Hippocampal formation (tissue), 2 donors: ENCODE measurements at places on chromosomes 5 and 9.

DNA sequence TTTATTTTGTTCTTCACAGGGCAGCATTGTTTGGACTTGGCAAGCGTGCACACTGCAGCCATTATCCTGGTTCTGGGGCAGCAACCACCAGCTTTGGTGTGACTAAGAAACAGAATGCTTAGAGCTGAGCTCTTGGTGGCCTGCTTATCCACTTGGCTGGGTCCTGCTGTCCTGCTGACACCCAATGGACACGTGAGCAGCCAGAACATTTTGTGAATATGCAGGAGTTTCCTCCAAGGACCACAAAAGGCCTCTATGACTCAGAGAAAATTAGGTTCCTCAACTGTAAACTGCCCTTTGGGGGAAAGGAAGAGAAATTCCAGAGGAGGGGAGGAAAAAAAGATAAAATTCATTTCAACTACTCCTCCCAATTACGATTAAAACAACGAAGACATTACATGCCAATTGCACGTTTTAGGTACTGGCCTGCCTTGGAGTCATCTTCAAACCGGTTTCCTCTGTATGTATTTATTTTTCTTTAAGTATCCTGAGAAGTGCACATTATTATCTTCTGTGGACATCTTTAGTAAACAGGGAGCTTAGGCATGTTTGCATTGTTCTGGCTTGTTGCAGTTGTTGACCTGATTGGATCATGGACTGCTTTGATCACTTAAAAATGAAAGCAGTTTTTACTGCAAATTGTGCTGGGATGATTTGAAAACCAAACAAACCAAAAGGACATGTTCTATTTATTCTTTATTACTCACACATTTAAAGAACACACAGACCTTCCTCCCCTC is 82.3 kb upstream of the TLE4 start:
- DNase-seq, result peak; percentile 67

DNA sequence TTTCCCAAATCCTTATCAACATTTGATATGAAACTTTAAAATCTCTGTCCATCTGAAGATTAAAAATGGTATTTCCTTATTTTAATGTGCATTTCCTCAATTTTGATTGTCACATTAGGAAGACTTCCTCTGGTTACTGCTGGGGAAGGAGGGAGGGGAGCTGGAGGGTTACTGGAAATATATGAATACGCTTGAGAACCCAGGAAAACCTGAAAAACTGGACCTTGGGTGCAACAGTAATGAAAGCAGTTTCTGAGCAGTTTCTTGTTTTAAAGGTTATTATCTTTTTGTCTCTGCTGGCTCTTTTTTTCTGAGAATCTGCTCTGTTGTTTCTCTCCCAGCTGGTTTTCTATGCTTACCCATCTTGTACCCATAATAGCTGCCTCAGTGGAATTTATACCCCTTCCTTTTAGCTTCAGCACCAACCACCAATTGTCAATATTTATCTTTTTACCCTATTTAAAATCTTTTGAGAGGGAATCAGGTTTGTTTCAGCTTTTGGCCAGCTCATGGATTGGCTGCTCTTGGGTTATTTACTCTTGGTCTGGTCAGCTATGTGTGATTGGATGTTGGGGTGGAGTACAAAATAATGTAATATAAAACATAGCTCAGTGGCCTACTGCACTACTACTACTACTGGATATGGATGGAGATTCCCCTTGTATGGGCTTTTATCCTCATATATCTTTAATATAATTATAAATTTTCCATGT is 67.4 kb downstream of the UNC13B start:
- DNase-seq, result no peak

DNA sequence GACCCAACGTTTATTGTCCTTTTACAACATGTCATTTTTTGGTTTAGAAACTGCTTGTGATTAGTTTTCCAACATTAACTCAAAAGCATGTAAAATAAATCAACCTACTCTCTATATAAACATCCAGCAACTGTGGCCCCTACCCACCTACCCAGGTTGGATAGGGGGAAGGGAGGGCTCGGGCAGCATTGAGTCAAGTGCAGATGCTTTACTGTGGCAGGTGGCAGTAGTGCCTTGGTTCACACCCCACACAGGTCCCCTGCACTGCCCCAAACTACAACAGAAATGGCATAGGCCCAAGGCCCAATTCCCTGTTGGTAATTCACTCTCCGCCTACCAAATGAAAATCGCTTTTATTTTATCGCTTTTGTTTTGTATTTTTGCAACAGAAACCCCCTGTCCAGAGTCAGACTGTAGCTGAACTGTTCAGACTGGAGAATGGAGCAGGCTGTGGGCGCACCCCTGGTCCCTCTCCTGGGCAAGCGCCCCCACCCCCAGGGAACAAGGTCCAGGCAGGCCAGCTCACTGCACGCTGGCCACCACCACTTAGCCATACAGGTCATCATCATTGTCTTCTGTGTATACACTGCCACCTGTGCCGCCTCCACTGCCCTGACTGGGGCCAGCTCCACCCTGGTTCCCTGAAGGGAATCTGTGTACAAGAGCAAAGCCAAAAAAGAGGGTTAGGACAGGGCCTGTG is 15.7 kb downstream of the VCP start:
- DNase-seq, result no peak

- DNase-seq, result no peak
Observed at GRCh38 chr9:124014211-124014955, 2.8 kb downstream of the LHX2 start.

DNA sequence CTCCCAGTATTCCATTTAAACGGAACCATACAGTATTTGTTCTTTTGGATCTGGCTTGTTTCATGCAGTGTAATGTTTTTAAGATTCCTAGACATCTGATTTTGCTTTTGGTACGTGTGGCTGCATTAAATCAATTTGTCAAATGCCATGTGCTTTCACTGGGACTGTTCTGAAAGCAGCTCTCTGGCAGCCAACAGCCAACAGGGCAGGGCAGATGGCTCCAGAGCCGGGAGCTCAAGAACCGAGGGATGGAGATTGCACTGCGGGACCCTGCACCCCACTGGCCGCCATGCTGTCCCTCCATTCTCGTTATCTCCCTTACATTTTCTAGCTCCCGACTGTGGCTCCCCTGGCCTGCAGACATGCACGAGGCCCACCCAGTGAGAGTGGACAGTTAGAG is 33.4 kb upstream of the AIF1L start:
- no peak for DNase-seq

- DNase-seq, result no peak
Observed at GRCh38 chr5:75042522-75042921, 9.8 kb downstream of the GCNT4 start.

DNA sequence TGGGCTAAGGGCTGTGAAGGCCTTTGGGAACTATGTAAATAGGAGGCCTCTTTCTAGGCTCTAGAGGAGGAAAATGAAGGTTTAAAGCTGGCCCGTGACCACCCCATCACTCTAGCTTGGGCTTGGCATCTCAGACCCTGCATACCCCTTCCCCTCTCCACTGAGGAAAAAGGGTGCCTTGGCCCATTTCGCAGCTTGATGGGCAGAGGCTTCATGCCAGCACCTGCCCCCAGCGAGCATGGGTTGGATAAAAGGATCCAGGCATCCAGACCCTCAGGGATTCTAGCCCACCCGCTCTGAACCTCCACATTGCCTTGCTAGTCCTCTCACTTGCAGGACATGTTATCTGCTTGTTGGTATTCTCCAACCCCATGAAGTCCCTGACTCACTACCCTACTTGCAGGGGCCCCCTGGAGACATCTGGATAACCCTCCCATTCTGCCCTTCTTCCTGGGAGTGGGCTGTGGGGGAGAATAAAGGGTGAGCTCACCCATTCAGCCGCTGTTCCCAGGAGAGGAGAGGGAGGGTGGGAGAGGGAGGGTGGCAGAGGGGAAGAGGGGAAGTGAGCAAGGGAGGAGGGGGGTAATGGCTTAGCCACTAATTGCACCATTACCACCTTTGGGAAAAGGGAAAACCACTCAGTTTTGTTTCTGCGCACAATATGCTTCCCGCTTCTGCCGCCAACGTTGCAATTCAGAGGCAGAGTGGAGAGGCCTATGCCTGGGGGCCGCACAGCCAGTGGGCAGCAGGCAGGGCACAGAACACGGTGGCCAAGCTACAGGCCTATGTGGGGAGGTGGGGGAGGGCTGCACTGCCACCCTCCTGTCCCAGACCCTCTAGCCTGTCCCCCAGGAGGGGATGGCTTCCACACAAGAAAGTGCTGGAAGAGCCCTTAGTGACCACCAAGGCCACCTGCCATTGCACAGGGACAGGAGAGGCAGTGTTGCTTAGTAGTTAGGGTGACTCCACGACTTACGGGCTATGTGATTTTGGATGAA is 2.1 kb upstream of the CAMK2A start:
- no peak for DNase-seq

- no peak for DNase-seq
Observed at GRCh38 chr5:39025456-39025855, 48.7 kb downstream of the RICTOR start.

GRCh38 chr5:112192072-112192471 is 227.0 kb downstream of the EPB41L4A start:
- DNase-seq, result no peak

GRCh38 chr5:155982354-155982753 is 344.6 kb upstream of the SGCD start:
- DNase-seq, result no peak

GRCh38 chr9:120366644-120367019 is 213.3 kb downstream of the CDK5RAP2 start:
- DNase-seq, result no peak

DNA sequence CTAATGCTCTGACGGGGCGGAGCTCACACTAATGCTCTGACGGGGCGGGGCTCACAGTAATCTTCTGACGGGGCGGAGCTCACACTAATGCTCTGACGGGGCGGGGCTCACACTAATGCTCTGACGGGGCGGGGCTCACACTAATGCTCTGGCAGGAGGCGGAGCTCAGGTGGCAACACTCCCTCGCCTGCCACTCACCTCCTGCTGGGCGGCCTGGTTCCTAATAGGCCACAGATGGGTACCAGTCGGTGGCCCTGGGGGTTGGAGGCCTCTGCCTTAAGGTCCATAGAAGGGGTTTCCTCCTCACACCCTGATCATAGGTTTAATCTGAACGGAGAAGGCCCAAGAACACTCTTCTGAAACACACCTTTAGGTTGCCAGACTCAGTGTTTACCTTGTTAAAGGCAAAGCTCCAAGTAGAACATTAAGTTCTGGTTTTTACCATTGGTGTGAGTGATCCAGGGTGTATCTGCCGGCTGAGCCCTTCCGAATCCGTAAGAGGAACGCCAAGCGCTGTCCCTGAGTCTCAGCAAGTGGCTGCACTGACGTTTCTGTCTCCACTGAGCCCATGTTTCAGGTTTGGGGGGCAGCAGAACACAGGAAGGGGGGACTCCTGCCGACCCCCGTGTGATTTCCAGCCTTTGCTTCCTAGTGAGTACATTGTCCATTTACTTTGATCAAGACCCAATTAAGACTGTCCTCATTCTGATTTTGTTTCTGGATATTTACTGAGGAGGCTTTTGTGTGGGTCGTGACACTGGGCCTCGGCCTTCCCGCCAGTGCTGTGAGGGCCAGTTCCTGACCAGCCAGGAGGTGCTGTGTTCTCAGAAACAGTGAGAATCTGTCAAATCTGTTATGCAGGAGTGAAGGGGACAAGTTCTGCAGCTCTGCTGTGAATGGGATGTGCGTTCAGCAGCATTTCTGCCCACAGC is 24.6 kb upstream of the LRRC14B start:
- no peak for DNase-seq

- peak; percentile 62 for DNase-seq
Observed at GRCh38 chr9:79572608-79573411, 1.0 kb downstream of the TLE4 start.

DNA sequence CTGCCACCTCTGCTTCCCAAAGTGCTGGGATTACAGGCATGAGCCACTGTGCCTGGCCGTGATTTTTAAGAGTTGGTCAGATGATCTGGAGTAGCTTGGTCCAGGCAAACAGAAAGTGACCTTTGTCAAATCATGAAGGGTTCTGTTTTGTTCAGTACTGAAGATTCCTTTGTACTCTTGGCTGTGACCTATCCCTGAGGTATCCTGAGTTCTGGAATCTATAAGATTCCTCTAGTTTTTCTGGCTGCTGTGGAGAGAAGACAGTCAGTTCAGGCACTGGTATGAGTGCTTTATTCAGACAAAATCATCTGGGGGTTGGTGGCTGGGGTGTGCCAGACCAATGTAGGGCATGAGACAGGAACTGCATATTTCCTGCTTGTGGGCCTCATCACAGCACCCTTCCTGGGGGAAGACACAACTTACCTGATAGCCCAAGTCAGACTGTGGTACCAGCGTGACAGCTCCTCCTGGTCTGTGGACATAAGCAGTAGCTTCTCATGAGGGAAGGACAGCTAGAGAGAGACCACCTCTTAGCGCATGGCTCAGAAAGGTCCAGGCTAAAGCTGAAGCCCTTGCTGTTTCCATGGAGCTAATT is 3.1 kb downstream of the ARHGEF39 start:
- DNase-seq, result no peak

DNA sequence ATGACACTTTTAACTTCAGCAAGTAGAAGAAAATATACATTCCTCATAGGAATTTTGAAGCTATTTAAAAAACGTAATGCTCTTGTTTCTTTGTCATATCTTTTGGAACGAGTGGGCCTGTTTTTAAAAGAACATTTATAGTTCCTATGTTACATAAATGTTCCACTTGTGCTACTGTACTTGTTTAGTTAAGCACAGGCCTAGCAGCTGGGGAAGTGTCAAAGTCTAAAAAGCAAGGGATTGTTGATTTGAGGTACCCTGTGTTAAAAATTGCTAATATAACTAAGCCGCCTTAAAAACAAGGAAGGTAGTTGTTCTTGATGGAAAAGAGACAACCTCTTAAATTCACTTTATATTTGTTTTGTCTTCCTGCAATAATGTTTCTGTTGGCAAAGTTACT is 27.2 kb upstream of the ELL2 start:
- peak; percentile 1 for DNase-seq

GRCh38 chr5:1321576-1321975 is 23.3 kb downstream of the CLPTM1L start:
- no peak for DNase-seq

DNA sequence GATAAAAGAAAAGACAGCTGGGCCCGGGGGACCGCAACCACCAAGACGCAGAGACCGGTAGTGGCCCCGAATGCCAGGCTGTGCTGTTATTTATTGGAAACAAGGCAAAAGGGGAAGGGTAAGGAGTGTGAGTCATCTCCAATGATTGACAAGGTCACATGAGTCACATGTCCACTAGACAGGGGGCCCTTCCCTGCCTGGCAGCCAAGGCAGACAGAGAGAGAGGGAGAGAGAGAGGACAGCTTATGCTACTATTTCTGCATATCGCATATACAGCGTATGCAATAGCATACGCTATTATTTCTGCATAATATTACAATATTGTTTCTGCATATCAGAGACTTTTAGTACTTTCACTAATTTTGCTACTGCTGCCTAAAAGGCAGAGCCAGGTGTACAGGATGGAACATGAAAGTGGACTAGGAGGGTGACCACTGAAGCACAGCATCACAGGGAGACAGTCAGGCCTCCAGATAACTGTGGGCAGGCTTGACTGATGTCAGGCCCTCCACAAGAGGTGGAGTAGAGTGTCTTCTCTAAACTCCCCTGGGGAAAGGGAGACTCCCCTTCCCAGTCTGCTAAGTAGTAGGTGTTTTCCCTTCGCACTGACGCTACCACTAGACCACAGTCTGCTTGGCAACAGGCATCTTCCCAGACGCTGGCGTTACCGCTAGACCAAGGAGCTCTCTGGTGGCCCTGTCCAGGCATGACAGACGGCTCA is 50.3 kb downstream of the RFX3 start:
- DNase-seq, result no peak
